ENCODE measurements at places on chromosomes 5 and 9.
A peak's percentile ranks its signal among the peaks of the same experiment; 100 is the strongest.

- no peak for DNase-seq
Observed at GRCh38 chr5:101689306-101689705, 606.8 kb downstream of the SLCO4C1 start.

DNA sequence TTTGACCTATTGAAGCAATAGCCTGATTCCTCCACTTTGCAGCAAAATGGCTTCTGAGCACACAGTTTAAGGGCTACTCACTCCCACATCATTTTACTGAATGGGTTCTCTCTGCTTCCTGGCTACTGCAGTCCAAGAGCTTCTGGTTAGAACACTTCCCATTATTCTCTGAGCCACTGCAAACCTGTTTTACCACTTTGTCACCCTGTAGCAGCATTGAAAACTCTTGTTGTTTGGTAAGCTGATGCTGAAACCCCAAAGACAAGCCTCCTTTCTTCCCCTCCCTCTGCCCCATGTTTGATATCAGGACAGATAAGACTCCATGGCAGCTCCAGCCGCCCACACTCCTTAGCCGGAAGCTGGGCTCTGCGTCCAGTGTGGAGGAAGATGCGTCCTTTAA, 84.4 kb upstream of the RARS1 start:
- no peak for DNase-seq

- DNase-seq = peak; percentile 71
Observed at GRCh38 chr5:91311697-91312501, 71.2 kb downstream of the ARRDC3 start.

DNA sequence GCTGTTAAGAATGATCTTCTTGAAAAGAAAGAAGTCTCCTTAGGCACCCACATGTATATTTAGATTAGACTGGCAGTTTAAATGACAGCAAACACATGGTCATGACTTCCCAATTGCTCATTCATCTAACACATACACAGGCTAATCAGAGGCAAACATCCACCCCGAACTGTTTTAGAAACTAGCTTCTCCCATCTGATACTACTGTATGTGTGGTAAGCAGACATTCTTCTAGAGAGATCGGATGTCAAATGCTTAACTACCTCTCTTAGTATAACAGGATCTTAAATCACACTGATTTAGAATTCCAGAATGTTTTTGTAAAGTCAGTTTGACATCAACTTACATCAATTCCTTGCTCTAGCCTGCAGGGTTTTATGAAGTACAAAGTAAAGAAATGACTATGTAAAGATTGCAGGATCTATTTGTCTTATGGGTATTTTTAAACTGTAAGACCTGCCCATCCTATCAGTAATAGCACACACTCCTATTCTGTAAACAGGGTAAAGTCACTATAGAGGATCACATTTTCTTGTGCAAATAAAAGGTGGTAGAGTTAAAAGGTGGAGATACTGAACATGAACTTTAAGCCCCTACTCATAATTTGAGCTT, 239.7 kb downstream of the MLLT3 start:
- no peak for DNase-seq

GRCh38 chr9:129777769-129778130, 24.9 kb upstream of the PTGES start:
- no peak for DNase-seq

DNA sequence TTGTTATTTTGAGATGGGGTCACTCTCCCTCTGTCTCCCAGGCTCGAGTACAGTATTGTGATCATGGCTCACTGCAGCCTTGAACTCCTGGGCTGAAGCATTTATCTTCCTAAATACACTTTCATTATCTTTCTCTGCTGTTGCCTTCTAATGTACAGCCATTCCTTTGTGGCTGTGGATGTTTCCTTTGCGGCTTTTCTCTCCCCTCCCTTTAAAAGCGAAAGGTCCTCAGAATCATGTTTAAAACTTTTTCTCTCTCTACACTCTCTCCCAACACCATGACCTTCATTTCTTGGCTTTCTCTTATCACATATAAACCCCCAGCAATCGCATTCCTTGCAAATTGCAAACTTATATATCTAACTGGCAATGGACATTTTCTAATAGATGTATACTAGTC, 1.6 kb downstream of the IFNA2 start:
- no peak for DNase-seq

GRCh38 chr5:133235696-133236426, 184.0 kb downstream of the HSPA4 start:
- DNase-seq = no peak

GRCh38 chr9:7206221-7206758, 448.5 kb downstream of the KDM4C start:
- DNase-seq = no peak

GRCh38 chr5:181098762-181099601, 32.0 kb downstream of the OR2V1 start:
- no peak for DNase-seq
